Stimulated activated CD8-positive, alpha-beta memory T cell treated with anti-CD3 and anti-CD28 coated beads, Interleukin-15, amount 100 ng/mL, for 1 hour (primary cell): ENCODE measurements at places on chromosomes 13 and 19.

GRCh38 chr13:97629601-97630272 is 195.8 kb downstream of the RAP2A start:
- no peak for DNase-seq

DNA sequence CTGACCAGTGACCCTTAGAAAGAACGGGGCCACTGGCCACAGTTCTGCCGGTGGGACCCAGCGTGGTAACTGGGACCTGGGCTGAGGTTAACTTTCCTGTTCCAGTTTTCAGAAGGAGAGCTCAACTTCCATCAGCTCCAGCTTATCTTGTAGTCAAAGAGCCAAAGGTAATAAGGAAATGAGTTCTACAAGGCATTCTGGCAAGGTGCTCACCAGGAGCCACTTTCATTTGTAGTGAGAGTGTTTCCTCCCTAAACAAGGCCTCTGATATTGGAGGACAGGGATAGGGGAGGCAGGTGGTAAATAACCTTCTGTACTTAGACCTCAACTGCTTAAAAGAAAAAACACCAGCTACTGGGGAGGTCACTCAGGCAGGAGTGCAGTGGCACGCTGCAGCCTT is 38.1 kb downstream of the PBX4 start:
- DNase-seq = no peak

GRCh38 chr13:99556867-99557443 is 55.7 kb downstream of the TM9SF2 start:
- DNase-seq = no peak

GRCh38 chr13:20828539-20829364 is 55.0 kb upstream of the EEF1AKMT1 start:
- no peak for DNase-seq

DNA sequence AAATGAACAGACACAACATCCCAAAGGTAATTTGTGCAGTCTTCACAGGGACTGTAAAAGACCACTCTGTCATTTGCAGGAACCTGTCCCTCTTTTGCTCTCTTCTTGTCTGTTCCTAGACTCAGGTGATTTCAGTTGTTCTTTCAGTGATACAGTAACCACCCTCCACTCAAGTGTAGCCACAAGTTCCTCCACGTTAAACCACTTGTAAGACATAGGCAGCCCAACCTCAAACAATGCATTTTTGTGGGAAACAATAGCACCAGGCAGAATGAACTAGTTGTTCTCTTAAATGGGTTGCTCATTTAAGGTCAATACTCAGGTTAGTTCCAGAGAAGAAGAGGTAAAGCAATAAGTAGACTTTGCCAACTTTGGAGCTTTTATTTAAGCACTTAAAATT is 359.4 kb downstream of the MZT1 start:
- DNase-seq = no peak

- no peak for DNase-seq
Observed at GRCh38 chr19:7000816-7001215, 20.4 kb downstream of the MBD3L2B start.

GRCh38 chr13:41467425-41467945 is 10.1 kb downstream of the RGCC start:
- no peak for DNase-seq
